A172 (cell line): ENCODE measurements at places on chromosomes 11 and 22.

GRCh38 chr22:49015459-49015858 lies 812.2 kb downstream of the BRD1 start:
- no peak for DNase-seq

- DNase-seq: no peak
These were observed 5.4 kb upstream of the HDHD5 start for GRCh38 chr22:17164392-17165024.

DNA sequence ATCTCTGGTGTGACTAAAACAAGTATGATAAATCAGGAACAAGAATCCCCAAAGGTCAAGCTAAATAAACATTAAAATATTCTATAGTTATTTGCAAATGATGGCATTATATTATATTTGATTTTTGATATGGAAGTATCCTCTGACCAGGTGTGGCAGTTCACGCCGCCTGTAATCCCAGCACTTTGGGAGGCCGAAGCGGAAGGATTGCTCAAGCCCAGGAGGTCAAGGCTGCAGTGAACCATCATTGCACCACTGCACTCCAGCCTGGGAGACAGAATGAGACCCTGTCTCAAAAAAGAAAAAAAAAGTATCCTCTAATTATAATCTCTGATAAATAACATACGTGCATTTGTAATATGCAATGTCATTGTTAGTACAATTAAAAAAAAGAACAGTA lies 6.6 kb upstream of the POU2AF3 start:
- DNase-seq: no peak

DNA sequence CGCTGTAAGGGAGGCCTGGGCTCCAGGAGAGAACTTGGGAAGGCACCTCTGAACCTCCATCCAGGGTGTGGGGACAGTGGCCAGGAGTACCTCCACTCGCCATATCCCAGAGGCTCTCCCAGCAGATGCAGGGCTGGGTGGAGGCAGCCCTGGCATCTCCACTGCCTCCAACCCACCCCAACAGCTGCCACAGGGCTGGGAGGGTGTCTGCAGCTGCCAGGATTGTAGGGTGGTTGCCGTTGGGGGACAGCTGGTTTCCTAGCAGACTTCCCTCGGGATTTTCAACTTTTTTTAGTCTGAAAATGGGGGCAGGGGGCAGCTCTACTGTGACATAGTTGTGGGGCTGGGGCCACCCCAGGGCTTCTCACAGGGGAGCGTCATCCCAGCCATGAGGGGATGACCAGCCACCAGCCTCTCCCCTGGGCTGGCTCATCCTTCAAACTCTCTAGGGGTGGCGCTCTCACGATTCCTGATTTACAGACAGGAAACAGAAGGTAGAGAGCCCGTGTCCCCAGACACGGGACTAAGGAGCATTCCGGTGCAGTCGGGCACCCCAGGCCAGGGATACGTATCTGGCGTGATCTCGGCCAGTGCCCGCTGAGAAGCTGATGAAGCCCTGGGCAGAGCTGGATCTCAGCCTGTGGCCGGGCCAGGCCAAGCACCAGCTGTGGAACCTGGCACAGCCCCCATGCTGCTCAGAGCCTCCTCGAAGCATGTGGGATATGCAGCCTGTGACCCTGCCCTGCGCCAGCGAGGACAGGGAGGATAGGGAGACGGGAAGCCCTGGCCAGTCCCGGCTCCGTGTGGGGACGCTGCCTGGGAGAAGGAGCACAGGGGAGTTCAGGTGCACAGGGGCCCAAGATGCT lies 9.9 kb downstream of the PRR5 start:
- DNase-seq: no peak

DNA sequence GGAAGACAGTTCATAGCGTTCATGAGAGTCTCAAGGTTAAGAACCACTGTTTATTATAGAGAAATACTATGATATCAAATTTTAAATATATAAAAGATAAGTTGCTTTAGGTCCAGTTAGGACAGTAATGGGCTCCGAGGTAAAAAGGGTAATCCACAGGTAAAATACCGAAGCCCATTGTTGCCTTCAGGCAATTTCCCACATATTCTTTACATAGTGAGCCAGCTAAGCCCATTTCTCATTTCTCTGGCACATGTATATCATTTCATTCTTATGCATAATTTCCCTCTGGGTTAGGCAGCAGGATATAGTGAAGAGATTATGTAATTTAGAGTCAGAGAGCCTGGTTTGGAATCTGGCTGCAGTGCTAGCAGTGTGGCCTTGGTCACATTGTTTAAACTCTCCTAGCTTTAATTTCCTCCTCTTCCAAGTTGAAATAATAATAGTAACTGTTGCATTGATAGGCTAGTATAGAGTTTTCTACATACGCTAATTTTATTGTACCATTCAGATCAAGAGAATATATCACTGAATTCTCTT lies 7.6 kb upstream of the POU2AF1 start:
- DNase-seq: no peak

- no peak for DNase-seq
These were observed 10.0 kb upstream of the MFRP start for GRCh38 chr11:119356349-119357031.

DNA sequence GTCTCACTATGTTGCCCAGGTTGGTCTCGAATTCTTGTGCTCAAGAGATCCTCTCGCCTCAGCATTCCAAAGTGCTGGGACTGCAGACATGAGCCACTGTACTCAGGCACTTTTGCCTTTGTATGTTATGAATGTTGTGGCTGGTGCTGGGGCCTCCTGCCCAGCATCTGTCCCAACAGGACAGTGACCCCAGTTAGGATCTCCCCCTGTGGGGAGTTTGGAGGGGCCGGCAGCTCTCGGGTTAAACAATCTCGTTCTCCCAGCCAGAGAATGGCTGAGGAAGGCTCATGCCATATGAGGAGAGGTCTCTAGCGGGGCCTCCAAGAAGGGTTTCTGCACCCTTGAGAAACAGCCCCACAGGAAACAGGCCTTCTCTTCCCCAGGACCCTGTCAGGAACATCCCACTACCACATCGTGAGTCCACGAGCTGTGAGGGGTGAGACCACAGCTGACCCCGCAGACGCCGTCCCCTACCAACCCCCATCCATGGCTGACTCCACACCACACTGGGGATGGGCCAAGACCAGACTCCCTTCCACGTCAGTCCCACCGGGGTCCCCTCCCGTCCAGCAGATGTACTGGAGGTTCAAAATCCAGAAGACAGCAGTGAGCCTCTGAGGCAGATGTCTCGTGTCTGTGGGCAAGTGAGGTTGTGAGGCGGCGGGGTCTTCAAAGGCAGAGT lies 54.1 kb downstream of the SHANK2 start:
- no peak for DNase-seq

GRCh38 chr11:66068923-66069714 lies 953 bp upstream of the PACS1 start:
- DNase-seq: peak; percentile 38
